ENCODE measurements at places on chromosomes 2 and 18.
A peak's percentile ranks its signal among the peaks of the same experiment; 100 is the strongest.

DNA sequence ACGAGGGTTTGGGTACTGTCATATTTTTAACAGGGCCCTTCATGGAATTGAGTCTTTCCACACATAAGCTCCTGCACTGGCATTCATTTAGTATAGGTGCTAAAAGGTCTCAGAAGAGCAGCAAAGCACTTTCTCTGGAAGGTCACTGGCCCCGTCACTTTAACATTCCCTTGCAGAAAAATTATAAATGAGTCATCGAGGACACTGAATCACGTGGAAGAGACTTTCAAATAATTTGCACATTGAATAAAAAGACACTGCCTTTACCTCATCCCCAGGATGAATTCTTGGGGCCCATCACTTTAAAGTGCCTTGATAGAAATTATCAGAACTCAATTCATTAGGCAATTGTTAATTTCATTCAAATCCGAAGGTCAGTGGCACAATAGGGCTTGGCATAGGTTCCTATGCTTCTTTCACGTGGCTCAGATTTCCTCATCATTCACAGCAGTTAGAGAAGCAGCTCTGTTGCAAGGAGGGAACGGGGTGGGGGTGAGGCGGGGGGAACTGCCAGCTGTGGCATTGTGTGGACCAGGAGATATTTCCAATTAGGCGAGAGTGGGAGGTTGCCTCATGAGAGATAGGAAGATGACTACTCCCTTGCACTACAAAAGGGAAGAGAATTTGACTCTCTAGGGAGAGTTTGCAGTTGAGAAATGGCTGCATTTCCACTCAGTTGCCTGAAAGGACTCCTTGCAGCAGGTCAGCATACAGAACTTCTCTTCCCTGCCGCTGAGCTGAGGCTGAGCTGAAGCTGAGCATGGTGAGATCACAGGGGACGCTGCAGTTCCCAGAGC is 86.3 kb upstream of the NPAS2 start:
- peak; percentile 35 for DNase-seq

GRCh38 chr18:79575891-79576685 is 103.5 kb upstream of the CTDP1 start:
- no peak for DNase-seq

- DNase-seq = no peak
Observed at GRCh38 chr18:28256166-28256565, 79.2 kb upstream of the CDH2 start.

DNA sequence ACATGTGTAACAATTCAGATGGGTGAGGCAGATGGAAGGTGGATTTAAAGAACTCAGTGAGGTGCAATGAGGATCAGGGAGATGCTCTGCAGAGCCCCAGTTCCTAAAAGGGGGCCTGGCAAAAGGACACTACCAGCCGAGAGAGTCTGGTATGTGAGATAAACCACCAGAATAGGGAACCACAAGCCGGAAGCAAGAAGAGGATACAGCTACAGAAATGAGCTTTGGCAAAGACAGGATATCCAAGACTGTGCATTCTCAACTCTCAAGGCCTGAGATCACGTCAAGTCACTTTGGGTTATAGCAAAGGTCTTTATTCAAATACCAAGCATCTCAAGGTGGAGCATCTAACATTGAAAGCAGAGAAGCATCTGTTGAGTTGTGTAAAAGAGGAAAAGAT is 293.5 kb downstream of the ARHGAP15 start:
- no peak for DNase-seq

- no peak for DNase-seq
Observed at GRCh38 chr2:201254081-201254730, 6.1 kb upstream of the CASP8 start.

GRCh38 chr18:75088622-75089211 is 120.2 kb downstream of the PTGR3 start:
- DNase-seq = no peak

DNA sequence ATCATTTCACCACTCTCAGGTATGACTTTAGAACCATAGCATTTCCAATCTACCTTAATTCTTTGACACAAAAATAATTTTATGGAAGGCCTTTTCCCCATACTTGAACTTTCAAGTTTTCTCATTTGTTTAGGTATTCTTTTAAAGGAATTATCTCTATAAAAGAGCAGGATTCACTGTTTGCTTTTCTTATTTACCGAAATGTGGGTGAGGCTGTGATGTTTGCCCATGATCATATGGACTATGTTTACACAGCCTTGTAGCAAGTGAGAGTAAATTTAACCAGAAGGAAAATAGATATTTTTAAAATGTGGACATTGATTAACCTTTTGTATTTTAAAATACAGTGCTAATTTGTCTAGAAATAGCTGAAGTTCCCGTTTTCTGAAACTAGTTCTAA is 26.3 kb downstream of the CAB39 start:
- DNase-seq = no peak

GRCh38 chr2:73134471-73134870 is 21.7 kb upstream of the RAB11FIP5 start:
- no peak for DNase-seq

DNA sequence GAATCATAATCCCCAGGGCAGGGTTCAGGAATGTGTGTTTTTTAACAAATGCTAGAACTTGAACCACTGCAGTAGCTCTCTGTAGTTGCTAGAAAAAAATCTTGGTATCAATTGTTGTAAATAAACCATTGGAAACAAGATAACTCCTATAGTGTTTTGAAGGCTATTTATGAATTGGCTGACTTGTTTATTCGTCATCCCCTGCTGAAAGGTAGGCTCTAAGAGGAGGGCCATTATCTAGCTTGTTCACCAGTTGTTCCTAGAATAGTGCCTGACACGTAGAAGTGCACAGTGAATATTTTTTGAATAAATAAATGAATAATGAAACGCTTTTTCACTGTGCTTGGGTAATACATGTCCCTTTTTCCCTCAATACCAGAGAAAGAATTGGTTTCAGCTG is 211.4 kb downstream of the BABAM2 start:
- DNase-seq = no peak

GRCh38 chr2:72362733-72363132 is 215.1 kb upstream of the CYP26B1 start:
- DNase-seq = no peak

All from neuronal stem cell (in vitro differentiated cells).